ENCODE measurements at places on chromosomes 3 and 15.

DNA sequence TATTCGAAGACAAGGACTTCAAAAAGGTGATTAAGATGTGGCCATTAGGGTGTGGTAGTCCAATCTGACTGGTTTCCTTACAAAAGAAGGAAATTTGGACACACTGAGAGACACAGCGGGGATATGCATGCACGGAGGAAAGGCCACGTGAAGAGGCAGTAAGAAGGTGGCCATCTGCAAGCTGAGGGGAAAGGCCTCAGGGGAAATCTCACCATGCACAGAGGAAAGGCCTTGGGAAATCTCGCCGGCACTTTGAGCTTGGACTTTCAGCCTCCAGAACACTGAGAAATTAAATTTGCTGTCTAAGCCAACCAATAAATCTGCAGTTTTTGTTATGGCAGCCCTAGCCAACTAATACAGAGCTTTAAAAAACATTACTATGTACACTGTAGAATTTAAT, 78.8 kb downstream of the DLG1 start:
- no peak for DNase-seq

- DNase-seq = no peak
Measured at GRCh38 chr15:73856458-73857192, 16.7 kb upstream of the TBC1D21 start.

GRCh38 chr3:141273700-141274410, 42.2 kb downstream of the PXYLP1 start:
- DNase-seq = no peak

DNA sequence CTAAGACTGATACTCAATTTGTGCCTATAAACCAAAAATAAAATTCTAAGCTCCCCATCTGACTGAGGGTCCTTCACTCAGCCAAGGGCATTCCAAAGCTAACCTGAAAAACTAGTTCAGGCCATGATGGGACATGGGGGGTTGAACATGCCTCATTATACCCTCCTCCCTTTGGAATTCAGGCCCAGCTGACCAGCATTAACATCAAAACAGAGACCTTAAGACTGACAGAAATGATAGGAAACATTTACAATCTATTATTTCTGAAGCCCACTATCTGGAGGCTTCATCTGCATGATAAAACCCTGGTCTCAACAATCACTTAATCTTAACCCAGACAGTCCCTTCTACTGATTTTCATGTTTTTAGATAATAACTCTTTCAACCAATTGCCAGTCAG, 140.4 kb downstream of the ANO10 start:
- no peak for DNase-seq

DNA sequence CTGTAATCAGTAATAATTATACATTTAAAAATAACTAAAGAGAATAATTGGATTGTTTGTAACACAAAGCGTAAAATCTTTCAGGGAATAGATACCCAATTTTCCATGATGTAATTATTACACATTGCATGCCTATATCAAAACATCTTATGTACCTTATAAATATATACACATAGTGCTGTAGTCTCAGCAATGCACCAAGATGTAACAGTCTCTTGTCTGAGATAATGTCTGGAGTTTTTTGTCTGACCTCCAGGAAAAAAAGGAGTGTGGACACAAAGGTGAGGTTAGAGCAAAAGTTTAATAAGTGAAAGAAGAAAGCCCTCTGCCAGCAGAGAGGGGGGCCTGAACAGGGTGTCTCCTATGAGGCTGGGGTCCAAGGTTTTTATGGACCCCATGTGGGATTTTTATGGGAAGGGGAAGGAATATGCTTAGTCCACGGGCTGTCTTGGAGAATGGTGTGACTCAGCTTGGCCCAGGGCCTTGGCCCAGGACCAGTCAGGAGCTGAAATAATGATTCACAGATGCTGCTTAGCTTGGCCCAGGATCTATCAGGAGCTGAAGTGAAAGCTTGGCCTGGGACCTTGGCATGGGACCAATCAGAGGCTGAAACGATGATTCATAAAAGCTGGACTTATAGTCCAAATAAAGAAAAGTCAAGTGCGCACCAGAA, 545.0 kb downstream of the ZPLD1 start:
- no peak for DNase-seq

GRCh38 chr3:14134291-14134690, 9.4 kb downstream of the TMEM43 start:
- DNase-seq = no peak

- DNase-seq = no peak
Measured at GRCh38 chr15:91737151-91737818, 116.2 kb upstream of the SLCO3A1 start.

DNA sequence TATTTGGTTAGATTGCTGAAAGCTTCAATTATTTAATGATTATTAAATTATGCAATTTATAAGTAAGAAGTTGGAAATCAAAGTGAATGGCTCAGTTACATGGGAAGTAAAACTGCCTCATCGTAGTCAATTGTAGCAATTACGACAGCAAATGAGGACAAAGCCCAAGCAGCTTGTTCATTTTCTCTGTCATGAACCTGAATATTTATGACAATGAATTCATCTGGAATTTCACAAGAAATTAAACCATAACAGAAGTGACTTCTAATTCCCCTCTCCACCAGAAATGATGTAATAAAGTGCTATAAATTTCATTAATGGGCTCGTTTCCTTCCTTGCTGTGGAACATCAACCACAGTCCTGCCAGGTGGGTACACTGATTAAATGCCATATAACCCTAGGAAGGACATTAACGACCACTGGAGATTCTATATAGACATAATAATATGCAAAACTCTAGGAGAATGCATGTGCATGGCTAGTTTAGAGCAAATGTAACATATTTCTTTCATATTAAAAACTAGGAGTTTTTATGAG, 273.8 kb upstream of the DCBLD2 start:
- DNase-seq = no peak

- DNase-seq = no peak
Measured at GRCh38 chr3:56795829-56796185, 5.9 kb downstream of the ARHGEF3 start.

DNA sequence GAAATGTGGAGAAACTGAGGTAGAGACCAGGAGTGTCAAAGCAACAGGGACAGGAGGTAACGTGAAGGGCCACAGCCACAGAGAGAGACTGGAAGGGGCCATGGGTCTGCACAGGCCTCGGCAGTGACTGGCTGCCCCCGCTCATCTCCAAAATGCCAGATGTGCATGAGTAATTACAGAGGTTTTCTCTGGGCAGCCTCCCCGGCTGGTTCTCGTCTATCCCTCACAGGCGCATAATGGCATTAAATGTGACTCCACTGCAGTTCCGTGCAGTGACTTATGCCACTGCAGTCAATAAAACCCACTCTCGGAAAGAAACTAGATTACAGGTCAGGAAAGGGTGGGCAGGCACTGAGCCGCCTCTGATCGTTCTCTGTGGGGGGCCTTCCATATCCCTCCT, 74.7 kb downstream of the WDR76 start:
- DNase-seq = no peak

All from stimulated activated CD4-positive, alpha-beta T cell treated with anti-CD3 and anti-CD28 coated beads, Interleukin-1b, Interleukin-23, amount 100 ng/mL, for 24 hours (primary cell).